ENCODE measurements at places on chromosomes 13 and 19.

DNA sequence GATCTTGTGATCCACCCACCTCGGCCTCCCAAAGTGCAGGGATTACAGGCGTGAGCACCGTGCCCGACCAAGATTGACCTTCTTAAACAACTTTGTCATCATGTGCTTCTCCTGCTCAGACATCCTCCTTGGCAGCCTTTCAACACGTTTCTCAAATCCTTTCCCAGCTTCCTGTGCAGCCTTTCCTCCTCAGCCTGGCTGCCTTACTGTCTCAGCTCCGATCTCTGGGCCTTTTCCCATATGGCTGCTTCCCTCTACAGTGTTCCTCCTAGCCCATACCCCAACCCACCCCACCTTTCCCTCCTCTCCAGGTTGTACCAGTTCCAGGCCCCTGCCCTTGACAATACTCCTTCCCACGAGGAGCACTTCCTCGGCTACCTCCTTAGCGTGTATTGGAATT lies 7.2 kb downstream of the PHF11 start:
- DNase-seq = peak; percentile 87

GRCh38 chr13:48068952-48069351 lies 26.0 kb downstream of the MED4 start:
- peak; percentile 6 for DNase-seq

DNA sequence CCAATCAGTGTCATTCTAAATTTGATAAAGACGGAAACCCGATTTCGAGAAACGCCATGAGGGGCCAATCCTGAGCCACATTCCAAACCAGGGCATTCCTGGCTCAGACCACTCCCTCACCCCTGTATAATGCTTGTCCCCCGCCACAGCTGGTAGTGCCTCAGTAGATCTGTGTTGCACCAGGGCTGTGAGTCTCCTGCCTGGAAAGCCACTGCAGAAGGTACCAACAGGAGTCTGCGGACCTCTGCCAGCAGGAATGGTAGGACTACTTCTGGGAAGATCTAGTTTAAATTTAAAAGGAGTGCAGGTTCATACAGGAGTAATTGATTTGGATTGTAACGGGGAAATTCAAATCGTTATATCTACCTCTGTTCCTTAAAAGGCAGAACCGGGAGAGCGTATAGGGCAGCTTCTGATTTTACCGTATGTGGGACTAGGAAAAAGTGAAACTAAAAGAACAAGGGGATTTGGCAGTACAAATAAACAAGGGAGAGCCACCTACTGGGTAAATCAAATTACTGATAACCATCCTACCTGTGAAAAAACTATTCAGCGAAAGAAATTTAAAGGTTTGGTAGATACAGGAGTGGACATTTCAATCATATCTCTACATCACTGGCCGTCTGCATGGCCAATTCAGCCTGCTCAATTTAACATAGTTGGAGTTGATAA lies 20.8 kb upstream of the ZNF266 start:
- no peak for DNase-seq

- DNase-seq = no peak
Observed at GRCh38 chr19:55132453-55133129, 15.2 kb upstream of the PPP1R12C start.

DNA sequence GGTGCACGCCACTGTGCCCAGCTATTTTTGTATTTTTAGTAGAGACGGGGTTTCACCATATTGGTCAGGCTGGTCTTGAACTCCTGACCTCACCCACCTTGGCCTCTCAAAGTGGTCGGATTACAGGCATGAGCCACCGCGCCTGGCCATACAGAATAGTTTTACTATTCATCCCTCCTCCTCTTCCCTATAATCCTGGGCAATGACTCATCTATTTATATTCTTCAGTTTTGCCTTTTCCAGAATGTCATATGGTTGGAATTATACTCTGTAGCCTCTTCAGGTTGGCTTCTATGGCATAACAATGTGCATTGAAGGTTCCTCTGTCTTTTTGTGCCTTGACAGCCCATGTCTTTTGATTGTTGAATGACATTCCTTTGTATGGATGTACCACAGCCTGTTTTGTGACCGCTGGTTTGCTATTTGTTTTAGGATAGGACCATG lies 22.2 kb upstream of the LRP3 start:
- peak; percentile 79 for DNase-seq

- no peak for DNase-seq
Observed at GRCh38 chr13:45847554-45848224, 3.9 kb downstream of the SIAH3 start.

GRCh38 chr13:52012512-52012836 lies 276 bp downstream of the ALG11 start:
- no peak for DNase-seq

DNA sequence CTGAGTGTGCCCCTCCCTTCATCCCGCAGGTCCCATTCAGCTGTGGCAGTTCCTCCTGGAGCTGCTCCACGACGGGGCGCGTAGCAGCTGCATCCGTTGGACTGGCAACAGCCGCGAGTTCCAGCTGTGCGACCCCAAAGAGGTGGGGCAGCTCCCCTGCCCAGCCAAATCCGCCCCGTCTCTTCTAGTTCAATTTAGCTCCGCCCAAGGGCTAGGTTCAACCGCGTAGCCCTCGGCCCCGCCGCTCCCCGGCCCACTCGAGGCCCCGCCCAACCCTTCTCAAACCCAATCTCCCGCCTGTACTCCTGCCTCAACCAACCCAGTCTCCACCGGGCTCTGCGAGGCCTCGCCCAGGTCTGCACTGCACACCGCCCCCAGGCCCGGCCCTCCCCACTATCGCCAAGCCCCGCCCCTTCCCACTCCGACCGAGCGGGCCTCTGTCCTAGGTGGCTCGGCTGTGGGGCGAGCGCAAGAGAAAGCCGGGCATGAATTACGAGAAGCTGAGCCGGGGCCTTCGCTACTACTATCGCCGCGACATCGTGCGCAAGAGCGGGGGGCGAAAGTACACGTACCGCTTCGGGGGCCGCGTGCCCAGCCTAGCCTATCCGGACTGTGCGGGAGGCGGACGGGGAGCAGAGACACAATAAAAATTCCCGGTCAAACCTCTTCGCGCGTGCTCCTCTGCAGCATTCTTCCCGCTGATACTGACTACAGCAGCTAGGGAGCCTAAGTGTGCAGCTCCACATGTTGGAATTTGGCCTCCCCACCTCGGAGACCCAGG lies 2.9 kb downstream of the ETV2 start:
- peak; percentile 90 for DNase-seq

DNA sequence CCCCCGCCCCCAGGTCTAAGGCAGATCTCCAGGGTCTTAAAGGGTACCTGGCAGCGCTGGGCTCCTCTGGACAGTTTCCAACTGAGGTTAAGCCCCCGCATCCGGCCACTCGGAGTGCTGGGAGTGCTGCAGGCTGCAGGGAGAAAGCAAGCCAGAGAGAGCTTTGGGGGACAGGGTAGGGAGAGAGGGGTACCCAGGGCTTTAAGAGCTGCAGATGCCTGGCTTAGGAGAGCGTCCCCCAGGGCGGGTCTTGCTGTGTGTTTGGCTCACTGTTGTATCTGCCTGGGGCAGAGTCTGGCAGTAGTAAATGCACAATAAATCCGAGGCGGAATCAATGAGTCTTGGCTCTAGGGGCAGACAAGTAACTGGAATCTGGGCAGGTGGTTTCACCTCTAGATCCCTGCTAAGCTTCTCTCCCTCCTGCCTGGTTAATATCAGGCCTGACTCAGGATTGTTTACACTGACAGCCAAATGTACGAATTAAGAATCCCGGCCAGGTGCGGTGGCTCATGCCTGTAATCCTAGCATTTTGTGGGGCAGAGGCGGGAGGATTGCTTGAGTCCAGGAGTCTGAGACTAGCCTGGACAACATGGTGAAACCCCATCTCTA lies 798 bp upstream of the COX6B2 start:
- no peak for DNase-seq

- peak; percentile 45 for DNase-seq
Observed at GRCh38 chr19:51398096-51398704, 7.8 kb upstream of the C19orf84 start.

- DNase-seq = no peak
Observed at GRCh38 chr19:6011206-6011605, 33.3 kb upstream of the RANBP3 start.

- no peak for DNase-seq
Observed at GRCh38 chr19:28836421-28836820, 376.5 kb downstream of the UQCRFS1 start.

- DNase-seq = peak; percentile 98
Observed at GRCh38 chr19:15265850-15266248, 33.6 kb upstream of the EPHX3 start.

DNA sequence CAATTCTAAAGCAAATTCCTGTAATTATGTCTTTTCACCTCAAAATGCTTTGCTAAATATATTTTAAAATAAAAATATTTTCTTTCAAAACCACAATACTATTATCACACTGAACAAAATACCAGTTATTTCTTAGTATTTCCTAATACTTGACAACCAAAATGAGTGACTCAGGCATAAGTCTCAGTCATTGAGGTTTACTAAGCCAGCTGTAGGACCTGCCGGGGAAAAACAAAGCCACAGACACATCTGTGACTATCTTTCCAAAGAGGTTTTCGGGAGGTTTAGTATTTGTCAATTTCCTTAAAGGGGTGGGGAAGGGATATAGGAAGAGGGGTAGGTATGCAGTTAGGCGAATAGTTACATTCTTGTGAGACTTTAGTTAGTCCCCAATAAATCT lies 3.2 kb upstream of the ZNF235 start:
- DNase-seq = peak; percentile 42

DNA sequence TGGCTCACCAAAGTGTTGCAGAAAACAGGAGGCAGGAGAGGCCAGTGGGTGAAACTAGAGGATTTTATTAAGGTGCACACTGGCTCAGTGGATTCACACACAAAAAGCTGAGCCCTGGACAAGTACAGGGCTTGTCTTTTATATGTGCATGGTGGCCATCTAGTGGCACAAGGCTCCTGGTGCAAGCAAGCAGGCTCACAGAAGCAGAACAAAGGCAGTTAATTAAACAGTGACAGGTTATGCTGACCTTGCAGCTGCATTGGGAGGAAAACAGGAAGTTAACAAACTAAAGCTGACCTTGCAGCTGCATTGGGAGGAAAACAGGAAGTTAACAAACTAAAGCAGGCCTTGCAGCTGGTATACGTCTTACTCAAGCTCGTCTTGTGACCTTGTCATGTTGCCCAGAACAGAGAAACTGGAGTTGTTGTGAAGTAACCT lies 65.3 kb upstream of the ZNF681 start:
- peak; percentile 4 for DNase-seq

- DNase-seq = peak; percentile 94
Observed at GRCh38 chr13:114128624-114129522, 3.5 kb downstream of the RASA3 start.

DNA sequence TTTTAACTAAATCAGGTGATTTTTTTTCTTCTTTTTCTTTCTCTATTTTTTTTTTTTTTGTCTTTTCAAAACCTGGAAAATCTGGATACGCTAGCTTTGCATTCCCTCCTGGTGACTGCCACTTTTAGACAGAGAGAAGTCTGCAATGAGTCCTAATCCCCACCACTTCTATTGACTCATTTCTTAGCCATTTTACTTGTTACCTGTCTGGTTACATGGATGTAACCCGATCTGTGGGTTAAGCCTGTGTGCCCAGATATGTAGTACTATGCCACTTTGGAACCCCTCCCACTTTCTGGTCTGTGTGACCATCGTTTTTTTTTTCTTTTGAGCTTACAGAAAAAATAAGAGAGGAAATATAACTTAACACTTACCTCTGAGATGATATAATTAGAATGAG lies 817.8 kb upstream of the PCDH9 start:
- no peak for DNase-seq

DNA sequence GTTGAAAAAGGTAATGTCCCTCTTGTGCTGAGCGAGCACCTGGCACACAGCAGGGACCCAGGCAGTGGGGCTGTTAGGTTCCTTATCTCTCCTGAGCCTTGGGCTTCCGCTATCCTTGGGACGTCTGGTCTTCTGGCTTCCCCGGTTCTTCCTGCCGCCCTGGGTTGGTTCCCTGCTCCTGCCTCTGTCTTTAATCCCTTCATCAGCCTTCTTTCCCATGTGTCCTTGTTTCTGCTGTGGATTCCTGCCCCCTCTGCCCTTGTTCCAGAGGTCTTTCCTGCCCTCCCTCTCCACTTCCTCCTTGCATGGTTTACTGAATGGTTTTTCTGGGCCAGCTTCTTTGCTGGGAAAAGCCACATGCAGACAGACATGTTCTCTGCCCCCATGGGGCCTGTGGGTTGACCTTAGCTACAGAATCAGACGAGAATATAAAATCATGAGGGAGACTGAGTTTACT lies 2.6 kb downstream of the EPN1 start:
- no peak for DNase-seq

- DNase-seq = no peak
Observed at GRCh38 chr19:12937093-12937926, 1.1 kb upstream of the CALR start.

GRCh38 chr19:8877854-8878705 lies 45.9 kb downstream of the MBD3L1 start:
- DNase-seq = no peak

DNA sequence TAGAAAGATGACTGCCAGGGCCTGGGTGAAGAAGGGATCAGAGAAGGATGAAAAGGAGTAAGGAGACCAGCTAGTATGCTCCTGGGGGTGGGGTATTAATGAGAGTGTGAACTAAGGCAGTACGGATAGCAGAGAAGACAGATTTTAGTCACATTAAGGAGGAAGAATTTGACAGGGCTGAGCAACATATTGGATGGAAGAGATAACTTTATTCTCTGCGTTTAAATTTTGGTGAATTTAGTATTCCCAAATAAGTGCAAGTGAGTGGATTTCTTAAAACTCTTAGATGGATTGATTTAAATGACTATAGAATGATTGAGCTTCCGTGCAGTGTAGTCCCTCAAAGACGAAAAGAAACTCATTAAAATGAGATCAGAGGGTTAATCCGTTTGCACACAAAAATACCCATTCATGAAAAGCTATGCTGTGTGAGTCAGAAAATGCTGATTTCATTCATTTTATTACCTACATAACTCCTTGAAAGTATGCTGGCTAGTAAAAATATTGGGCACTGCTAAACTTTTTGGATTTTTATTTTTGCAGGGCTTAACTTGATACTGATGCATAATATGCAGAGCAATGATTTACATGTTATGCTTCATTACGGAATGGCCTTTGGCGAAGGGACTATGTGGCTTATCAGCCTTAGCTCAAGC lies 54.1 kb downstream of the WDFY2 start:
- peak; percentile 43 for DNase-seq

- no peak for DNase-seq
Observed at GRCh38 chr19:40466219-40466984, 399 bp upstream of the SPTBN4 start.

DNA sequence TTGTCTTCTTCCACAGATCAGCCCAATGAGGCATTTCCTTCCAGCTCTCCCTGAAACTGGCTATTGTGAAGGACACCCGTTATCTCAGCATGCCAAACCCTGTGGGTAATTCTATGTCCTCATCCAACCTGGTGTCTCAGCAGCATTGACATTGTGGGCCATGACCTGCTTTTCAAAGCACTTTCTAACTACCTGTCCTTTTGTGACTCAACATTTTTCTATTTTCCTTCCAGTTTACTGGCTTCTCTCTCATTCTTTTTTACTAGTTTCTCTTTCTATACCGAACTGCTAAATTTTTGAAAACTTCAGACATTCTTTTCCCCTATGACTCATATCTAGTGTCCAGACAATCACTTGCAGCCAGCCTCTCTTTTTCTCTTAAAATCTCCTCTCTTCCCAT lies 136.4 kb upstream of the HTR2A start:
- DNase-seq = peak; percentile 50

- DNase-seq = peak; percentile 3
Observed at GRCh38 chr13:82847595-82847994, 1034.7 kb downstream of the SLITRK1 start.

All from fibroblast of mammary gland (primary cell).